A549 (cell line): ENCODE measurements at places on chromosomes 5 and 9. TPM values are rescaled to one million over a fixed set of nuclear protein-coding genes. Genes with fewer than 3 reads are reported as not detected.

- no peak for DNase-seq
Observed at GRCh38 chr9:124752967-124753366, 18.1 kb downstream of the NR6A1 start.

GRCh38 chr5:137105351-137106035, 393.6 kb downstream of the SPOCK1 start:
- no peak for DNase-seq

GRCh38 chr9:137270929-137271695, 6.4 kb upstream of the TOR4A start:
- no peak for DNase-seq

DNA sequence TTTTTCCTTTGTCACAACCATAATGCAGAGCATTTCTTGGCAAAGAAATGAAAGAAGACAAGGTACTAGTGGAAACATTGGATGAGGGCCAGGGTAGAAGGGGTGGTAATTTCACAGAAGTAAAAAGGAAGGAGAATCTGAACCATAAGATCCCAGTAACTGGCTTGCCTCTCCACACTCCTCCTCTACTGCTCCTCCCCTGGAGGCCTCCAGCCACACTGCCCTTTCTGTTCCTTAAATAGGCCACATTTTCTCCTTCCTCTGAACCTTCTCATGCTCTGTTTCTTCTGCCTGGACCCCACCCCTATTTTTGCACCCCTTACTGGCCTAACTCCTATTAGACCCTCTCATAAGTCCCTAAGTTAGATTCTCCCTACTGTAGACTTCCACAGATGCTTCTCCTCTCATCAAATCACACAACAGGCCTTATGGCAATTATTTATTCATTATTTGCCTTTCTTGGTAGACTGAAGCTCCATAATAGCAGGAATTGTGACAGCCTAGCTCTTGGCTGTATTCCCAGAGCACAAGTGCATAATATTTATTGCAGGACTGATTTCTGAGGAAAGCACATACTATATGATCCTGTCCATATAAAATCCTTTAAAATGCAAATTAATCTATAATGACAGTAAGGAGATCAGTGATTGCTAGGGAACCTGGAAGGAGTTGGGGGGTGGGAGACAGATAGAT, 31.3 kb upstream of the GRIA1 start:
- no peak for DNase-seq

- DNase-seq, result no peak
Observed at GRCh38 chr5:151382576-151382975, 35.2 kb upstream of the SLC36A2 start.

GRCh38 chr5:64308135-64308534, 142.5 kb downstream of the RNF180 start:
- DNase-seq, result no peak

DNA sequence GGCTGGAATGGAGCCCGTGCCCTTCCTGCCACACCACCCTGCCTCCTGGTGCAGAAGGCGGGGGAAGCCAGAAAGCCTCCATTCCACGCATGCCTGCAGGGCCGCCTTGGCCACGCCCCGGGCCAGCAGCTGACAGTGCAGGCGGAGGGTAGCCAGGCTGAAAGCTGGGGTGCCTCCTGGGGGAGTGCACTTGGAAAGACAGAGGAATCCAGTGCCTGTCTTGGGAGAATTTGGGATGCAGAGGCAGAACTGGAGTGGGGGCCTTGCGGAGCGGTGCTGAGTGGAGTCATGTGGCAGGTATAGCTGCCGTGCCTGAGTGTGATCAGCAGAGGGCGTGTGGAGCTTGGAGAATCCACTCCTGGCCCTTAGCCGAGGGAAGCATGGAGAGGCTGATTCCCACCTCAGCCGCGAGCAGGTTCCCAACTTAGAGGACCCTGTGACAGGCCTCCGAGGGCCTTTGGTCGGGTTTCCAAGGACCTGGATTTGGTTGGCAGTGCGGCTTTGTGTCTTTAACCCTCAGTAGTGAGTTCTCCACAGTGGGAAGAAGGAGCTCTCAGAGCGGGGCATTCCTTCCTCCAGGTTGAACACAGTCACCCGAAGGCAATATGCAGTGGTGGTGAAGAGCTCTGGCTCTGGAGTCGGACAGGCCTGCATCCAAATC, 9.1 kb upstream of the URM1 start:
- peak; percentile 82 for DNase-seq

DNA sequence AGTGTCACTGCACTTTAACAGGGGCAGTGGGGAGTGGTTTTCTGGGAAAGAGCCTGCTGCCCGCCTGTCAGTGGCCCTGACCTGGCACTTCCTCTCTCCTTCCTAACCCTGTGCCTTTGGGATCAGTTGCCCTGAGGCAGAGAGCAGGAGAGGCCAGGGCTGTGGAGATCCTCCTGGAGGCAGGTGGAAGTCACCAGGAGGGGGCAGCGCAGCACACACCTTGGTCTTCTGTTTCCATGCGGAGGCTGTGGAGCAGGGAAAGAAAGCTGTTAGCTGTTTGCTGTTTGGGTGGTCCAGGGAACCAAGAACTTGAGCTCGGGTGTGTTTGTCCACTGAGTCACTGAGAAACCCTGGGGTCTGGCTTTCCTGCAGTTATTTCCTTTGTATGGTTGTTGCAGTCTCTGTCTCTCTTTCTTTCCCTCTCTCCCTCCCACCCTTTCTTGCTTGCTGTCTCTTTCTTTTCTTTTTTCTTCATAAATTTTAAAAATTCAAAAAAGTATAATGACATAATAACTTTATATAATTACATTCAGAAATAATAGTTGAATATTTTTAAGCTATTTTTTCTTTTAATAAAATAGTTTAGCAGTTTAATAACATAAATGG, 28.1 kb downstream of the NTRK2 start:
- DNase-seq, result peak; percentile 30

GRCh38 chr5:90169078-90169477, 240.5 kb downstream of the CETN3 start:
- no peak for DNase-seq

DNA sequence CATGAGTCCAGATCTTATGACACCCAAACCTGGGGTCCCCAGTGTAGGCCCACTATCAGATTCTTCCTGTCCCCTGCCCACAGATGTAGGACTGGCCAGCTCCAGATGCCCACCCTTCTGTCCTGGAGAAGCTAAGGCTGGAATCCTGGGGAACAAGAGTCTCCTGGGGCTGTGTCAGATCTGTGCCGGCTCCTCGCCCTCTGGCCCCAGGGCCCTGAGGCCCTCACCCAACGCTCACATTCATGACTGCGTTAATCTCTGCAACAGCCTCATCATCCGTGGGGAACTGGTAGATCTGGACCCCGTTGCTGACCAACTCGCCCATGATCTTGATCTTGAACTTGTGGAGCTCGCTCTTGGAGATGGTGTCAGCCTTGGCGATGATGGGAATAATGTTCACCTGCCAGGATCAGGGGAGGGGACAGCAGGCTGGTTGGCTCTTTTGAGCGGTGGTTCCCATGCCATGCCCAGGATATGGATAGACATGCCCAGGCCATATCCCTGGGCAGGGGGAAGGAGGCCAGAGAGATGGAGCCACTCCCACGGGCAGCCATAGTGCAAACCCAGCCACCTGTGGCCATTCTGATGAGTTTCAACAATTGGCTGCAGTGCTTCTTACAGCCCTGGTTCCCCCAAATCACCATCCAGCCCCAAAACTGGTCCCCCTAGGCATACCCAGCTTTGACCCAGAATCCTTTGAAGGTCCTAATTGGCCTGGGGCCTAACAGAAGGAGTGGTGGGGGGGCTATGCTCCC, 14.6 kb downstream of the SEPTIN8 start:
- no peak for DNase-seq

DNA sequence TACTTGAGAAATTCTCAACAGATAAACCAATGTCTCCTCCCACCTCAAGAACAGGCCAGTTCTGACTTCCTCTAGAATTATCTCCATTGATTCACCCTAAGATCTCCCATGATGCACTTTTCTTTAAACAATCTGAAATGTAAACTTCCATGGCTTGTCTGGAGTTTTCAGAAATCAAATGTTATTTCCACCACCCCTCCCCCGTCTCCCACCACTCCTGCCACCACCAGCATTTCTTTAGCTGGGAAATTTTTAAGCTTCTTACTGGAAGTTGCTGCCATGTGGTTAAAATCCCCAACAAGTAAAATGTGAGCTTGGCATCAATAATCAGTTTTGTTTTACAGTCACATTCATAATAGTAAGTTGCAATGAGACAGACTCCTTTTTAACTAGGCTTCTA, 32.8 kb upstream of the BASP1 start:
- DNase-seq, result no peak

Gene JAKMIP2
- polyA plus RNA-seq, result not detected in 3 replicates

GRCh38 chr5:94613583-94613982, 4.8 kb downstream of the KIAA0825 start:
- peak; percentile 6 for DNase-seq

DNA sequence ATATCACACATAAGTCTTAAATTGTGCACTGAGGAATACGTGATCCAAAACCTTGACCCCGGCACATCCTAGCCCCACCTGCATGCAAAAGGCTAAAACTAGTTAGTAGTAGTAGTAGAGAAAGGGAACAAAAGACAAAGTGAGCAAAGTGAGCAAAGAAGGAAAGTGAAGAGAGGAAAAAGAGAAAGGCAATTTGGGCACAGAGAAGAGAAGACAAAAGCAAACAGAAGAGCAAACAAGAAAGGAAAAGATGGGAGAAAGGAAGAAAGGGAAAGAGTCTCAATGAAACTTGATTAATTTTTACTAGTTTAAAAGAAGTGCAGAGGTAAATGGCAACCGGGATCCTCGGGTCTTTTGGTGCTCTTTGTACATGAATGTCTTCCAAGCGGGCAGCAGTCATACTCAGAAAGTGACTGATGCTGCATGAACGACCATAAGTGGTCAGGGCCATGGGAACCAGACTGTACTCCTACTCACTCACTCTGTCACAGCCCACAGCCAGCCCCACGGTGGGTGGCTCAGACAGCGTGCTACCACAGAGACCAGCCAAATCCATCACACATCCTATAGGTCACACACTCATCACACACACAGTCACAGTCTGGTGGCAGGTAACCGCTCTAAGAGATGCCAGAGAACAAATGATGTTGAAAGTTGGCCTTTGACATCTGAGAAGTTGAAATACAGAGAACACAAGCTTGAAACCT, 203.9 kb downstream of the FBN2 start:
- DNase-seq, result no peak

- no peak for DNase-seq
Observed at GRCh38 chr5:1113805-1114586, 2.1 kb upstream of the SLC12A7 start.

DNA sequence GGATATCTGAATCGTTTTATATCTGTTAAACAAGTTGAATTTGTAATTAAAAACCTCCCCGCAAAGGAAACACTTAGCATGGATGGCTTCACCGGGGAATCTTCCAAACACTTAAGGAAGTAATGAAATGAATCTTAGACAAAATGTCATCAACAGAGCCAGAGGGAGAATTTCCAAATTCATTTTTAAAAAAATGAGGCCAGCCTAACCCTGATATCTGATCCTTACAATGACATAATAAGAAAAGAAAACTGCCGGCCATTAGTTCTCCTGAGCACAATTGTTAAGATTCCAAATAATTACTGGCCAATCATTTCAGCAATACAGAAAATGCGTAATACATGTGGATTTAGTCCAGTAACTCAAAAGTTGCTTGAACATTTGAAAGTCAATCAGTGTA, 6.1 kb upstream of the KIF12 start:
- DNase-seq, result no peak

DNA sequence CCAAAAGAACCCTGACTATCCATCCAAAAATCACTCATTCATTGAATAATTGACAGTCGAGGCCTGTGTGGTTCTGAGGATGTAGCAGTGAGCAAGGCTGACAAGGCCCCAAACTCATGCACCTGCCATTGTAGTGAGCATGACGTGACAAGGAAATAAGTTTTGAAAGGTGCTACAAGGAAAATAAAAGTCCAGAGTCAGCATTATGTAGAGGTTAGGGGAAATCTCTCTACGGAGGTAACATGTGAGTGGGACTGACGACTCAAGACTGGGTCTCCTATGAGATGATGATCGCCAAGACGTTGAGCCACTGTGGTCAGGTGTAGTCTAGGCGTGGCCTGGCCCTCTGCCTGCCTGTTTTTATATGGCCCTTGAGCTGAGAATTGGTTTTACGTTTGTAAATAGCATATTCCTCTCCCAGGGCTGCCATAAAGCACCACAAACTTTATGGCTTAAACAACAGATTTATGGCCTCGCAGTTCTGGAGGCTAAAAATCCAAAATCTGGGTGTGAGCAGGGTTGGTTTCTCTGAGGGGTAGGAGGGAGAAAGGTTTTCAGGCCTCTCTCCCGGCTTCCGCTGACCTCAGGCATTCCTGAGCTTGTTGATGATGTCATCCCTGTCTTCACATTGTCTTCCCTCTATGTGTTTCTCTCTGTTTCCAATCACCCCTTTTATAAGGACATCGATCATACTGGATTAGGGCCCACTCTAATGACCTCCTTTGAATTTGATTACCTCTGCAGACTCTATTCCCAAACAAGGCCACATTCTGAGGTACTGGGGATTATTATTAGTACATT, 206.4 kb upstream of the EGFLAM start:
- DNase-seq, result no peak

Gene ANGPTL2
- polyA plus RNA-seq, result not detected in 3 replicates

DNA sequence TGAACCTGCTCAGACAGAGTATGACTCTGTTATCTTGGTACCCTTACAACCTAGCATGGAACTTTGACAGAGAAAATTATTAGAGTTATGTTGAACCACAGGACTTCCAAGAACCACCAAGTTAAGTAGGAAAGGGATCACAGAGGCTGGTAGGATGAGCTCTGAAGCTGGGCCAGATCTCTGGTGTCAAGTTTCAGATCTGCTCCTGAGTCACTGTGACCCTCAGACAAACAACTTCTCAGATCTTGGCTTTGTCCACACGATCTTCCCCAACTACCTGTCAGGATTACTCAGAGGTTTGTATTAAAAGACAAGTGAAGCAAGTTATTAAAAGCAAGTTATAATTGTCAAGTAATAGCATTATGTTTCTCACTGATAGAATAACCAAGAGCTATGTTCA, 189.0 kb downstream of the SEC61B start:
- no peak for DNase-seq

Gene TEX48
- polyA plus RNA-seq, result not detected in 3 replicates

DNA sequence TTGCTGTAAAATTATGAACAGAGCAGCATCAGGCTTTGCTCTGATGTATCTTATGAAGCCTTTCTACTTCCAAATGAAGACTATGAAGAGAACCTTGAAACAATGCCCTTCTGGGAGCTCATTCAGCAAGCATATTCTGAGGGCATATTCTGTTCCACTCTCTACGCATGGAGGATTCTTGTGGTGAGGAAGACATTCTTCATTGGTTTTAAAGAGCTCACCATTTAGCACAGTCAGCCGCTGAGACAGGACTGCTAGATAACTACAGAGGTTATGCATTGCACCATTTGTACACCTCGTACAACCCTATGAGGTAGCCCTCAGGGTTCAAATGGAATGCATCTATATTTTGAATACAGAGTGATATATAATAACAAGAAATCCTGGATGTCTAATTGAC, 61.0 kb downstream of the INVS start:
- DNase-seq, result no peak

Gene TTC39B
- polyA plus RNA-seq, result 0.52 to 0.94 TPM (median 0.59 TPM) in 3 replicates

- no peak for DNase-seq
Observed at GRCh38 chr5:132000677-132001453, 10.6 kb downstream of the ACSL6 start.

GRCh38 chr9:94960964-94961363, 234.5 kb downstream of the AOPEP start:
- DNase-seq, result no peak
